ENCODE measurements at places on chromosomes 13 and 19.

DNA sequence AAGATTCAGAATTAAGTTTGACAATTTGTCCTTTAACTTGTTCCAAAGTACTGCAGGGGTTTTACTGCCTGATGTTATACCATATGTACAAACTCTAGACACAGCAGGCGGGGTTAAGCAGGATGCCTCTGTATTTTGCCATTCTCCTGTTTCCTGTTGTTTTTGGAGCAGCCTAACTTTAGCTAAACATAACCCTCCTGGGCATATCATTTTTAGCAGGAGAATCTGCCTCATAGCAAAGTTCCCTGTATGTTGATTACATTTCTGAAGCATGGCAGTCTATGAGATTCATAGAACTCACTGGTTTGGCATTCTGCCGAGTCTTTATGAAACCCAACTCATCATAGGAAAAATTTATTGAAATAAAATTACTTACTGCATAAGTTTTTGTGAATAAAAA lies 5.2 kb downstream of the LHFPL6 start:
- no peak for DNase-seq

GRCh38 chr13:23988546-23989122 lies 91.3 kb upstream of the C1QTNF9B start:
- DNase-seq = no peak

- DNase-seq = no peak
Observed at GRCh38 chr13:98450026-98450425, 126.9 kb downstream of the STK24 start.

- no peak for DNase-seq
Observed at GRCh38 chr13:99439048-99439447, 62.2 kb upstream of the TM9SF2 start.

DNA sequence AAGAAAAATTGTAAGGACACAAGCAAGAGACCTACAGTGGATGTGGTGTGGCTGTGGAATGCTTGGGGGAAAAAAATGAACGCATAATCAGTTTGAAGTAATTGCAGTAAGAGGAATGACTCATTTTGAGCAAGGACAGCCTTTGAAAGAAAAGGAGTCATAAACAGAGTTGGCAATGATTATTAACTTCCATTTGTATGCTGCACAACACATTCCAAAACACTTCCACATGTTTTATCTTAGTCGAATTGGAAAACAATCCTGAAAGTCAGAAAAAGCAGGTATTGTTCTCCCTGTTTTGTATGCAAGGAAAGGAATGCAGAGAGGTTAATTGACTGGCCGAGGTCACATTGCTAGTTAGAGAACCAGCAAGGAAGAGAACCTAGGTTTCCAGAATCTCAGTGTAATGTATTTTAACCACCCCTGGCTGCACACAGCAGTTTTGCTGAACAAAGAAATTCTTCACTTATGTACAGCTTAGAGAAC lies 630.0 kb upstream of the MIR17HG start:
- no peak for DNase-seq

- no peak for DNase-seq
Observed at GRCh38 chr13:101915331-101915730, 462.9 kb downstream of the ITGBL1 start.

- DNase-seq = no peak
Observed at GRCh38 chr13:77480066-77480465, 55.4 kb upstream of the SCEL start.

All from prostate gland (tissue), 2 donors.